IMR-90 (cell line): ENCODE measurements at places on chromosomes 13 and 19.

- no peak for DNase-seq
Measured at GRCh38 chr13:97905517-97905916, 48.0 kb upstream of the IPO5 start.

- peak; percentile 57 for DNase-seq
Measured at GRCh38 chr19:45693106-45693788, 781 bp downstream of the QPCTL start.

DNA sequence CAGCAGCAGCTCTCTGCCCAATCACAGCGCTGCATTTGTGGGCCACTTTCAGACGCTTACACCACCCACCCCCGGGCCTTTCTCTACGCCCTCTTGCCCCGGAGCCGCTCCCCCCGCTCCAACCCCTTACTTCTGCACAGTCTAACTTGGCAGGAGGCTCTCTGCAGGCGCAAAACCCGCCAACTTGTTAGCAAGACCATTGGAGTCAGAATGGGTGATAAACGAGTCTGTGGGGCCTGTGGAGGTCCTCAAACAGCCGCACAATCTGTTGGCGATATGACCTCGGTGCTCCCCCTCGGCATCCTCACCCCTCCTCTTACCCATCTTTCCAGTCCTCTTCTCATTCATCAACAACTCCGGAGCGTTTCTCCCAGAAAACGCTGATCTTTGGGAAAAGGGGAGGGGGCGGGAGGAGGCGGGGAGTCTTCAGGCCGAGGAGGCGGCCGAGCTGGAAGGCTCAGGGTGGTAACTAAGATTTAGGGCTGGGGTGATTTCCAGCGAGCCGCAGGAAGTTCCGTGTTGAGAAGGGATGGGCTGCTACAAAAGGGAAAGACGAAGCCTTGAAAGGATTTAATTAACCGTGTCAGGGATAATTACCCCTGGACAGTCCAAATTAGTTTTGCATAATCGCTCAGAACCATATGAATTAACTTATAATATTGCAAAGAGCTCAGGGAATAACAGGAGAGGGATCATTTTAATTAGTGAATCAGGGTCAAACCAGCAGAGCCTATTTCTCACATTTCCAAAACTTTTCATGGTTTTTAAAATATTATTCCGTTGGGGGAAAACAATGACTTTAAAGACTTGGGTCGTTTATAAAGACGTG is 4.1 kb downstream of the SOX21 start:
- DNase-seq, result no peak

- DNase-seq, result no peak
Measured at GRCh38 chr19:54024660-54025059, 33.2 kb downstream of the CACNG6 start.

DNA sequence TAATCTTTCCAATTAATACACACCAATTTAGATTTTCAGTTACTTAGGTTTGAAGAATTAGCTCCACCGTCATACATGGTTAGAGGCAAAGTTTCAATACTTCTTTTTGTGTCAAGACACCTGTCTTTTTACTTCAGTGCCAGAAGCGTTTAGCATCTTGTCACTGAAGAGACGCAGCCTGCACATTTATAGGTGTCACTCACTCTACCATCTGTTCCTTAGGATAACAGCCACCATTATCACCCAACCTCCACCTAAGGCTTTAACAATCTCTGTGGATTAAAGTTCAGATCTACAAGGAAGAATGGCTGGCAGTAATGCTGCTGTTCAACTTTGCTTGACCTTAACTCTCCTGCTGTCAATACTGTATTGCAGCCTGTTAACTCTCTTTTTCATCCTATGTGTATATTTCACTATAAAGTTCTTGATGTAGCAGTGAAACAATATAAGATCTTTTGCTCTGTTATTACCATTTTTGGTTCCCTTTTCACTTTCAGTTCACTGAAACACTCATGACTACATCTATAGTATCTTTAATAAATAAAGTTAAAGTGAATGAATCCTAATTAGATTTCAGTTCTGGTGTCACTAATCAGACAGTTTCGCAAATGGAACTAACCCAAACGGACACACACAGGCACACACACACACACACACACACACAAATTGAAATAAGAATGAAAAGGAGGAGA is 435.6 kb downstream of the PCDH9 start:
- no peak for DNase-seq

- DNase-seq, result peak; percentile 46
Measured at GRCh38 chr19:12293777-12294248, 870 bp downstream of the ZNF44 start.

- DNase-seq, result no peak
Measured at GRCh38 chr19:46254776-46255175, 25.2 kb downstream of the IGFL1 start.

DNA sequence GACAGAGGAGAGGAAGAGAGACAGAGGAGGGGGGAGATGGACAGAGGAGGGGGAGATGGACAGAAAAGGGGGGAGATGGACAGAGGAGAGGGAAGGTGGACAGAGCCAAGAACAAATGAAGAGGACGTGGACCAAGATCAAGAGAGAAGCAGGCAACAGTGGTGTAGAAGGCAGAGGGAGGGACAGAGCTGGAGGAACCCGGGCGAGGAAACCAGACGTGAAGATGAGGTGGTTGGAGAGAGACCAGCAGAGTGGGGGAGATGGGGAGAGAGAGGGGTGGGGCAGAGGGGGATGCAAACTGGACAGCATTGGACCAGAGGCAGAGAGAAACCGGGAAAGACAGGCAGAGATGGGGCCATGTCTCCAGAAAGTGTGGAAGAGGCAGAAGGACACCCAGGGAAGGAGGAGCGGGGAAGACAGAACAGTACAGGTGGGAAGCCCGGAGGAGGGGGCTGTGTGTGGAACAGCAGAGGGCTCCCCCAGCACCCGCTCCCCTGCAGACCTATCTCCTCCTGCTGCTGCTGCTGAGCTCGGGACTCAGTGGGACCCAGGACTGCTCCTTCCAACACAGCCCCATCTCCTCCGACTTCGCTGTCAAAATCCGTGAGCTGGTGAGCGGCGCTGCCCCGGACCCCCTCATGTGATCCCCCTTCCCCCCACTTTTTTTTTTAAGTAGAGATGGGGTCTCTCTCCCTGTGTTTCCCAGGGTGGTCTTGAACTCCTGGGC is 1.3 kb downstream of the FLT3LG start:
- DNase-seq, result no peak

DNA sequence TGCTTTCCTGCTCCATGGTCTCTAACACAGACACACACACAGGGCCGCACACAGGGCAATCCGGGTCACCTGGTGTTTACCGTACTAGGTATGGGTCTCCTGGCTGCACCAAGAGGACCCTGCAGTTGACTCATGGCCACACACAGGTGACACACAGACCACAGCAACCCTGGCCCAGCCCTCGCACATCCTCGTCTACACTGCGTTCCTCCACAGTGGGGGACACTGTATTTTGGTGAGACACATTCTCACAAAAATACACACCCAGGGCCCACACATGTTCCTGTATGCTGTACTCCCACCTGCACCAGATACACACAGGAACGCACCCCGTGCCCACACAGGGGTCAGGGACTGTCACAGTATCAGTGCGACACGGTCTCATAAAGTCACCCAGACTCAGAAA is 12.8 kb downstream of the PDE4A start:
- no peak for DNase-seq

DNA sequence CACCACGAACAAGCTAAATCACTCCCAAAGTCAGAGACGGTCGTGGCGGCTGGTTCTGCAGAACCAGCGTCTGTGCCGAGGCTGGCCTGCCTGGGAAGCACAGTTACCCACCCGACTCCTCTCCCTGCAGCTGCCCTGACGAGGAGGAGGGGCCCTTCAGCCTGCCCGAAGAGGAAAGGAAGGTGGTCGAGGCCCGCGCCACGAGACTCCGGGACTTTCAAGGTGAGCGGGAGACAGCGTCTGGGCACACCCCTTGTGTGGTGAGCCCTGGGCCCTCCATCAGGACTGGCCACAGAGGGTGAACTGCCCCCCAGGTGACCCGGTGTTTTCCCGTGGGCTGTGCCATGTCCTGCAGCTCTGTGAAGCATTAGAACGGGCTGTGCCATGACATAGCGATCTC is 29.1 kb downstream of the PEX11G start:
- DNase-seq, result no peak

- DNase-seq, result peak; percentile 16
Measured at GRCh38 chr13:102452836-102453235, 51.0 kb upstream of the FGF14 start.
